ENCODE measurements at places on chromosomes 6 and 20.
A peak's percentile ranks its signal among the peaks of the same experiment; 100 is the strongest.

- no peak for DNase-seq
These were observed 22.7 kb downstream of the COL12A1 start for GRCh38 chr6:75183099-75183541.

GRCh38 chr6:108961985-108962384, 113.8 kb downstream of the ARMC2 start:
- DNase-seq, result no peak

DNA sequence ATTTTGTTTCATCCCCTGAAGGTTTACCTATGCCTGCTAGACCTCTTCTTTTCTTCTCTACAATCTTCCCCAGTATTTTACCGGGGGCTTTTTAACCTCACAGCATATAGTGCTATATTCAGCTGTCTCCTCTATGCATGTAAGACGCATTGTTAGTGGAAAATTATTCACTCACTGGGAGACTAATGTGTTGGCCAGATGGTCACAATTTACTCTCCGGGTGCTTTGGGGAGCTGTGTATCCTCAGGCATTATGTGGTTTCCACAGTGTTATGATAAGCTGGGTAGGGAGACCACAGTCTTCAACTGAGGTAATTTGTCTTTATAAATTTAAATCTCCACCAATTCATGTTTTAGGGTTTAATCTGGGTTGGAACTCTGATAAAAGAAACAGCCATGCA, 553.8 kb upstream of the PTCHD4 start:
- DNase-seq, result no peak

GRCh38 chr6:32112431-32112980, 3.4 kb upstream of the TNXB start:
- no peak for DNase-seq

DNA sequence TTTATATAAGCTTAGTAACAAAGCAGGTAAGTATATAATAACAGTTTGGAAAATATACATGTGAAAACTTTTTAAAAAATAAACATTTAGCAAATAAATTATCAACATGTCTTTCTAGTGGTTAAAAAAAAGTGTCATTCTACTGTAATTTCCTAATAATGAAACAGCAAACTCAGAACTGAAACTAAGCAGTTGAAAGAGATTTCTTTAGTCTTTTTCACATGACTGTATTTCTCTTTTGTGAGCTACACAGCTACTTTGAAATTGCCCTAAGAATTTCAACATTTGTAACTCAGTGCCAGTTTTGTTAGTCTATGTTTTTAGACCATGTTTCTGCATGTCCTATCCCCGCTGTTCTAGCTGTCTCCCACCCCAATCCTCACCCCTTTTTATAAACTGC, 28.4 kb upstream of the SDHAF4 start:
- no peak for DNase-seq

GRCh38 chr6:30544666-30545272, 11.5 kb downstream of the GNL1 start:
- no peak for DNase-seq

GRCh38 chr6:71137973-71138372, 150.6 kb upstream of the OGFRL1 start:
- no peak for DNase-seq

- DNase-seq, result peak; percentile 100
These were observed at the start of gene ASXL1 for GRCh38 chr20:32357869-32358631. ASXL1 (plus strand) TSS chr20:32358331; CDS start chr20:32358776, 445 bp downstream.

Measured in RWPE2 (cell line).